Epithelial cell of esophagus (primary cell): ENCODE measurements at places on chromosomes 1 and 21.

DNA sequence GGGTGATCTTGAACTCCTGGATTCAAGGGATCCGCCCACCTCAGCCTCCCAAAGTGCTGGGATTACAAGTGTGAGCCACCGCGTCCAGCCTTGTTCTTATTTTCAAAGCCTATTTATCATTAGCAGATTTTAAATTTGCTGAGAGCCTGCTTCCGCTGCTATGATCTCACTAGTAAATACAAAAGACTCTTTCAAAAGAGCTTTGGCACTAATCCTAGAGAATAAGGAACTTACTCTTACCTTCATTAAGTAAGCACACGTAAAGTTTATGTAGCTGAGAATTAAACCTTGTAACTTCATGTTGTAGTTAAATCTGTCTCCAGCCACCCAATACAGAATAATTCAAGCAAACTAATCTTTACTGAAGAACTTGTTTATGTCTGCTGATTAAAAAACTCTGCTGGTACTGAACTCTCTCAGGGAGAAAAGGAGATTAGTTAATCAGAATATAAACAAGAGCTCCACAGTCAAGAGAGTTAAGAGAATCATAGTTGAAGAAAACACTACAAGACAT lies 72.3 kb downstream of the RUSC1 start:
- peak; percentile 36 for DNase-seq

GRCh38 chr1:53557830-53558738 lies 98.9 kb downstream of the DMRTB1 start:
- no peak for DNase-seq

GRCh38 chr21:45465611-45466329 lies 60.8 kb downstream of the COL18A1 start:
- no peak for DNase-seq

DNA sequence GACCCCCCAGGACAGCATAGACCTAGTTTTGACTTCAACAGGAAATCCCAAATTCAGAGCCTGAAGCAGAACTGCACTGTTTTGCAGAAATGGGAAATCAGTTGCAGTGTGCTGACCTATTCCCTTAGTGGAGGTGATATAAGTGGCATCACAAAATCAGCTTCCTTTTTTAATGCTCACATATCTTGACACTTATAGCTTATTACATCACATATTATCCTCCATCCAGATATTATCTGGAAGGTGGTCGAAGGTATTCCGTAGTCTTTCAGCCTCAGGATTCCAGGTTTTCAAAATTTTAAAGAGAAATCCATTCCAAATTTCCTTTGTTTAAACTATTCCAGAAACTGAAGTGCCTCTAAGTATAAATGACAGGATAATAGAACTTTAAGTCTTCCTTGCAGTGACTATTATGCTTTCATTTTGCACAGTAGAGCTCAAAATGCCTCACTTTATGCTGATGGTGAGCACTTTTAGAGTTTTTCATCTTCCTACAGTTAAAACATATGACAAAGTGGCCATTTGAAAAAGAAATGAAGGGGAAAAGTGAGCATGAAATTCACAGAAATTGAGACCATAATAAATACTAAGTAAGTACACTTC lies 106.4 kb upstream of the DPYD start:
- DNase-seq: no peak

DNA sequence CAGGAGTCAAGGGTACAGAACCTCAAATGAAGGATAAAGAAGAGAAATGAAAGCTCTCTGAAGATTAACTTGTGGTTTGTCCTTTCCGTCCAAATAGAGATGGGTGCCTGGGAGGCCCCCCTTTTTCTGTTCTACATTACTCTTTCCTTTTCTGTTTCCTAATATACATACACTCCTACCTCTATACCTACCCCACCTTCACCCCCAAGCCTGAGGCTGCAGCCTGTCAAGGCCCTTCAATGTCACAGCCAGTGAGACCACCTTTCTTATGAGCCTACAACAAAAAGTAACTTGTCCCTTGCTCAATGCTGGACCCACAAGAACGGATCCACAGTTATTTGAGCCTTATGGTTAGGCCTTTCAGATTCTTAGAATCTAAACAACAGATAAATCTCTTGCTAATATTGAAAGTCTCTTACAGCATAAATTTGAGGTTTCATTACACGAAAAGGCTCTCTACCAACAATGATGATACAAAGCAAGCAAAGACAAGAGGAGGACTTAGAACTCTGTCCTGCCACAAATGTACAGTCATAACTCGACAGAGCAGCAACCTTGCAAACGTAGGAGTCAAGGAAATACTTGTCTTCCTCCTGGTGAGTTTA lies 4.1 kb upstream of the TRAF3IP3 start:
- DNase-seq: no peak

- no peak for DNase-seq
Observed at GRCh38 chr1:101276818-101277217, 40.0 kb downstream of the S1PR1 start.
